ENCODE measurements at places on chromosomes 3 and 15.

DNA sequence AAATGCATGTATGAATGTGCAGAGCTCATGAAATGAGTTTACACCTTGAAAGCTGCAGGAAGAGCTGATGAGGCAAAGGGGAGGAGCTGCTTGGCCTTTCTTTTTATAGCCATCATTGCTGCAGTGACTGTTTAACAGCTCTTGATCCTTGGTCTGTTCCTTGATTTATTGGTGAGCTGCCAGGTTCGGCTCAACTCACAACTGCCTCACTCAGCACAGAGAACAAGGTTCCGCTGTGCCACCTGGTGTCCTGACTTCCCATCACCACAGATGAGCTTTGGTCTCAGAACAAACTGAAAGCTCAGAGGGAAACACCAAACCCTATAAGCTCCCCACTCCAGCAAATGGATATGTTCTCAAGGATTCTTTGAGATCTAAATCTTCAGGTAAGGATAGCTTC, 626.1 kb downstream of the MAGI1 start:
- DNase-seq: no peak

GRCh38 chr3:119395923-119396358, 67.5 kb downstream of the TMEM39A start:
- DNase-seq: no peak

DNA sequence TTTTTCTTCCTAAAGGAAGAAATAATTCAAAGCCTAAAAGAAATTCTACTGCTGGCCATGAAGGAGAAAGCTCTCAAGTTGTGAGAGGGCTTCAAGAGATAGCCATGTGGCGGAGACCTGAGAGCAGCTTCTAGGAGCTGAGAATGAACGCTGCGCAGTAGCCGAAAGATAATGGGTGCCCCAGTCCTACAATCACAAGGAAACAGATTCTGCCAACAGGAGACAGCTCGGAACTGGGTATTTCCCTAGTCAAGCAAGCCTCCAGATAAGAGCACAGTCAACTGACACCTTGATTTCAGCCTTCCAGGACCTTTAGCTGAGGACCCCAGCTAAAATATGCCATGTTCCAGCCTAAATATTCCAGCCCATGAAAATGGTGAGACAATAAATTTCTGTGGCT, 824.1 kb downstream of the FHIT start:
- DNase-seq: no peak

DNA sequence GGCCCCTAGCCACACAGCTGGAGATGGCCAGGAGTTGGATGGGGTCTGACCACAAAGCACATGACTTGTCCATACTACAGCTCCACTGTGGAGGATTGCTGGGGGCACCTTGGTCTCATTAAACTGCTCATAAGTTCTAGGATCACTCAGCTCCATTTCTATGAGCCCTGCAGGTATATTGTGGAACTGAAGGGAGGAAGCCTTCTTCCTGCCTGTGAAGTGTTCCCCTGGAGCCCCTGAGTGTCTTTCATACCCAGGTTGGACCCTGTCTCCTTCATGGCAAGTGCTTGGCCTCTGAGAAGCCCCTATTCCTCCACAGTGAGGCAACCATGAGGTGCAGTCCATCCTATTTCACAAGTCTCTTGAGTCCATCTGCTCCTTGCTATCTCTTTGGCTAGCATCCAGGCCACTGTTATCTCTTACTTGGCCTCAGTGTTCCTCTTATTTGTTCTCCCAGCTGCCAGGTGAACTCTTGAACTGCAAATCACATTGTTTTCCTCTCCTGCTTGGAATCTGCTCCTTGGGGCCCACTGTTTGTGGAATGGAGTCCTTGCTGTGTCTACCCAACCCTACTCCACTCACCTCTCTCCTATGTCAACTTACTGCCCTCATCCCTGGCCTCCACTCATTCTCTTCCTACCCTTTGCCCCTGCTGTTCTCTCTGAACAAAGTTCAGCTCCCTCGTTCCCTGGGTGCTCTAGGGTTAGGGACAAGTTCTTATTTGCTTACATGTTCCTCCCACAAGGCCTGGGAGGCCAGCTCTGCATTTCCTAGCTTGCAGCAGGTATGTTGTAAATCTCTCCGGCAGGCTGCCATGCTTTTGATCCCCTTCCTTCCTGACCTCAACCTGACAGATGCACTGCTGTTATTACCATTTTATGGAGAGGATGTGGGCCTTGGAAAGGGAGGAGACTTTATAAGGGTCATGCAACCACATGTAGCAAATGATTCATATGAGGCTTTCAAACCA, 1.2 kb downstream of the ACOX2 start:
- no peak for DNase-seq

- DNase-seq: no peak
Observed at GRCh38 chr3:81910244-81910852, 148.9 kb upstream of the GBE1 start.

DNA sequence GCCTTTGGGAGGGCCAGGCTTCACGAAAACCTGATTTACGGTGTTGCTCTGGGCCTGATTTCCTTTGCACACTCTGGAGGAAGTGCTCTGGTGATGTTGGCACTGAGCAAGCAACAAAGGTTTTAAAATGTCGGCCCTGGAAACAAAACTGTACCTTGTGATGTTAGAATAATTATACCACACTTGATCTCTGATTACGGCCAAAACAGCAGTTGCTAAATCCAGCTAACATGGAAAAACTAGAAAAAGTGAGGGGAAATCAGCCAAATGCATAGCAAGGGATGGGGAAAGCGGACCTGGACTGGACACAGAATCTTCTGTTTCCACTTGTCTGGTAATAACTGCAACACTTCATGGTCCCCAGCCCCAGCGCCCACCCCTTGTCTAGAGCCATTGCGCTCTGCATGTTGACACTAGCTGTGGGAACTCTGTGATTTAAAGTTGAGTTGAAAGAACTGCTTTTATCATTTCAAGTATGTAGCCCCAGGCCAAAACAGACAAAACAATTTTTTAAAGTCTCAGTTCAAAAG, 120.1 kb downstream of the VGLL4 start:
- no peak for DNase-seq

DNA sequence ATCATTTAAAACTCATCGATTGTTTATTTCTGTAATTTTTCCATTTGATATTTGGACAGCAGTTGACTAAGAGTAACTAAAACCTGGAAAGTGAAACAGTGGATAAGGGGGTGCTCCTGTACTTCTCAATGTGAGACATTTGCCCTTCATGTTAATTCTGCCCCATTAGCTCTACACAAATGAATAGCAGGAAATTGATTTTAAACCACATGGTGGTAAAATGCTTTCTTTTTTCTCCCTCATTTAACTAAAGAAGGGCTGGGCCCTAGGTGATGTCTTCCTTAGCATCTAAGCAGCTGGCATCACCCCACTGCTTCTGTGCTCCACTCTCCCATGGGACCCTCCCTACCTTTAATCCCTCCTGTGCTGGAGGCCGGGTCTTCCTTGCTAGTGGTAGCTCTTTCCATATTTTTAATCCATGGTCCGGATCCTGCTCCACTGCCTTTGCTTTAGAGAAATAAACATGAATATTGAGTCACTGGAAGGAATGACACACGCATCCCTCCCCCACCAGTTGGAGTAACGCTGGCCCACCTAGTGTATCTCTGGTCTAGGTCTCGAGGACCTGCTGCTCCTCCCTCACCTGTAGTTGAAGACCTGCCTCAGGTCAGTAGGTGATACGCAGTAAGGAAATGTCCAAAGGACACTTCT, 30.2 kb upstream of the LAMP3 start:
- no peak for DNase-seq

- no peak for DNase-seq
Observed at GRCh38 chr3:24415824-24416223, 78.8 kb downstream of the THRB start.

DNA sequence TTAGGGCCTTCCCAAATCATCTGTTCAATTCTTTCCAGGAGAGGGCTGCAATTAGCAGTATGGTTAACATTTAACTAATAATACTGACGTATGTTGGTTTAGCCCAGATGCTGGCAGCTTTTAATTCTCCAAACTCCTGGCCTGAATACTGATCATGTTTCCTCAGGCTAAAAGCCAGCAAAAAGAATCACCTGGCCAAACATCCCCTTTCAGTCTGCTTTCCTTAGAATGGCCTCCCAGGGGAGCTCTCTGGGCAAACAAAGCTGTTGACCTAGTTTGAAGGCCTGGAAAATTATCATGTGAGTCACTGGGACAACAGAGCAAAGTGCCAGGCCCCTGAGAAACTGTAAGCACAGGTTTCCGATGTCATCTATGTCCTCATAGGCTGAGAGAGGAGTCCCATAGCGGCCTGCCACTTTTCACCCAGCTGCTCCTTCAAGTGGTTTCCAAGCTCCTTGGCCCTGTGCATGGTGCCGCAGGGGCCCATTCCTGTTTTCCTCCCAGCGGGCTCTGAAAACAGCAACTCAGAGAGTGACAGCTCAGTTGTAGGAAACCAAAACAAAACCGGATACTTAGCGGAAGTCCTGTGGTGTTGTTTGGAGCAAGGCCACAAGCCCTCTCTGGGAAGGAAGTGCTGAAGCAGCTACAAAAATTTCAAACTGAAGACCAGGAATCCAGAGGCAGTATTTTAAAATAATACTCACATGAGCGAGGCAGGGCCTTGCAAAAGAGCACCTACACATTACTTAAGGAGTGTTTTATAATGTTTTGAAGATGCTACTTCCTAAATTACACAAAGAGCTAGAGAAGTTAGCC, 36.5 kb upstream of the RAB11A start:
- peak; percentile 25 for DNase-seq

DNA sequence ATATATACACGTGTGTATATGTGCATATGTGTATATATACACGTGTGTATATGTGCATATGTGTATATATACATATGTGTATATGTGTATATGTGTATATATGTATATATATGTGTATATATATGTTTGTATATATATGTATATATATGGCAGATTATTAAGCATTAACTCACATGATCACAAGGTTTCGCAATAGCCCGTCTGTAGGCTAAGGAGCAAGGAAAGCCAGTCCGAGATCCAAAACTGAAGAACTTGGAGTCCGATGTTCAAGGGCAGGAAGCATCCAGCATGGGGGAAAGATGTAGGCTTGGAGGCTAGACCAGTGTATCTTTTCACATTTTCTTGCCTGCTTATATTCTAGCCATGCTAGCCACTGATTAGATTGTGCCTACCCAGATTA, 23.7 kb downstream of the NAALADL2 start:
- DNase-seq: no peak

DNA sequence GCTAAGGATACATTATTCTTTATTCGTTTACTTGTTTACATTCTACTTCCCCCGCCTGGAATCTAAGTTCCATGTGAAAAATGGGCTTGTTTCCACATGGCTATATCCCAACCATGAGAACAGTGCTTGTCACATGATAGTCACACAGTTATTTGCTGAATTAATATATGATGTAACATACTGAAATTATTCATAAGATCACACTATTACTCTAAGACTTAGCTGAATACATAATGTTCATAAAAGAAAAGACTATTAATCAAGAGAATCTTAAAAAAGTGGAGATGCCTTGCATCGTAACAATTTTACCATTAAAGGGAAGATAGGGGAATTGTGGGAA, 6.5 kb downstream of the PBRM1 start:
- no peak for DNase-seq

DNA sequence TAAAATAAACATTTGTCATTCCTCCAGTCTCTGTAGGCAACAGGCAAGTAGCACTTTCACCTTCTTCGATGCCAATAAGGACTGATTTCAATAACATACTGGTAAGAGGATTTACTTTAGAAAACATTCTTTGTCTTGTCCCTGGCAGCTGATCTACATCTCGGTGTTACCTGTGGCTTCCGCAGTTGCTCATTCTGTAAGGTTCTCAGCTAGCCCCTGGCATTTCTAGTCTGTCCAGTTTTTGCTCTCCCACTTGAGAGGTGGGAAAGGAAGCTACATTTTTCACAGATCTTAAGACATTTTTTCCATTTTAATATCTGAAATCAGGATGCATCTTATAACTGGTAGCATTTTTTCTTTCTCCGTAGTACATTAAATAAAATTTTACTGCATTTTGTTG, 19.7 kb upstream of the MAP6D1 start:
- no peak for DNase-seq

- DNase-seq: no peak
Observed at GRCh38 chr15:67997996-67998395, 56.1 kb upstream of the PIAS1 start.

- no peak for DNase-seq
Observed at GRCh38 chr3:61601831-61602230, 40.5 kb downstream of the PTPRG start.

DNA sequence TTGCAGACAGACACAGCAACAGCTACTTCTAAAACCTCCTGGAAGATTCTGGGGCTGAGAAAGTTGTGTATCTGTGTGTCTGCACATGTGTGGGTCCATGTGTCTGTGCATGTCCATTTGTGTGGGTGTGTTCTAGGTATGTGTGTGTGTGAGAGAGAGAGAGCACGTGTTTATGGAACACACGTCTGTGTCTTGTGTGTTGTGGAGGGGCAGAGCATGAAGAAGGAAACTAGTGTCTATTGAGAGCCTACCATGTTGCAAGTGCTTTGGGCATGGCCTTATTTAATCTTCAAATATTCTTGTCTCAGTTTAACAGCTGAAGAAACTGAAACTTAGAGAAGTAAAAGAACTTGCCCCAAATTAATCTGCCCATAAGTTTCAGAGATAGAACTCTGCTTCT, 327.5 kb downstream of the UACA start:
- no peak for DNase-seq

DNA sequence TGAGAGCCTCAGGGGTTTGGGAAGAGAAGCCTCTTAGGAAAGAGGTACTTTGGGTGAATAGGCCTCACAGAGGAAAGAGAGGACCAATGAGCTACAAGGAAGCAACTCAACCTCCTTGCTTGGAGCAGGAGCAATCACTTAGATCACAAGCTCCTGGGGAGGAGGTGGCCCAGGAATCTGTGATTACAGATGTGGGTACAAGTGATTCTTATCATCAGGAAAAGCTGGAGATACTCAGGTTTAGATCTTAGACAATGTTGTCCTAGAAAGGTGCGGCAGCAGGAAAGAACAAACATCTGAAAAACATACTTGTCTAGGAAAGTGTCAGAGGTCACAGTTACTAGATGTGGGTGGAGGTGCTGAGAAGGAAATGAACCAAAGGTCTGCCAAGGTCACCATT, 8.2 kb downstream of the PARP16 start:
- no peak for DNase-seq

DNA sequence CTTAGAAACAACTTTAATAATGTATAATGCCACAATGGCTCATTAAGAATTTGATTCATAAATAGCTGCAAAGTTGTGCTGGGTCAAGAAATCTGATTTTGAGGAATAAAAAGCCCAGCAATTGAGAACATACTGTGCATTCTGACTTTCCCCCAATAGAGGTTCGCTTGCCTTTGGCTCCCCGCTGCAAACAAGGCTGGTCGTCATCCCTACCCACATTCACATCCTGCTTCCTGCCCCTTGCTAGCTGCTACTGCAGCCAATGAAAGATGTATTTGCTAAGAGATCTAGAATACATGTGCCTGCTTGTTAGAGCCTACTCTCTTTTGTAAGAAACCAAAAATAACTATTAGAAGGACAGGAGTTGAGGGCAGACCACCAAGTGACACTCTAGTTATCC, 51.8 kb upstream of the GUCA1C start:
- DNase-seq: no peak

- DNase-seq: no peak
Observed at GRCh38 chr3:58416191-58416590, 17.4 kb downstream of the PDHB start.

GRCh38 chr3:160616311-160616710, 50.9 kb upstream of the KPNA4 start:
- no peak for DNase-seq

GRCh38 chr3:188975600-188976314, 196.0 kb upstream of the TPRG1 start:
- DNase-seq: no peak

Measured in stimulated activated CD8-positive, alpha-beta memory T cell treated with anti-CD3 and anti-CD28 coated beads, Interleukin-12 subunit alpha, Interleukin-12 subunit beta, amount 100 ng/mL, for 1 hour (primary cell).